Nucleus accumbens (tissue), 56 donors: ENCODE measurements at places on chromosomes 11 and 22.

- DNase-seq = no peak
Measured at GRCh38 chr22:28670756-28671155, 8.9 kb downstream of the TTC28 start.

GRCh38 chr22:37747080-37747714 is 50.3 kb downstream of the TRIOBP start:
- no peak for DNase-seq

- DNase-seq = no peak
Measured at GRCh38 chr11:61095021-61095420, 7.3 kb upstream of the CD5 start.

DNA sequence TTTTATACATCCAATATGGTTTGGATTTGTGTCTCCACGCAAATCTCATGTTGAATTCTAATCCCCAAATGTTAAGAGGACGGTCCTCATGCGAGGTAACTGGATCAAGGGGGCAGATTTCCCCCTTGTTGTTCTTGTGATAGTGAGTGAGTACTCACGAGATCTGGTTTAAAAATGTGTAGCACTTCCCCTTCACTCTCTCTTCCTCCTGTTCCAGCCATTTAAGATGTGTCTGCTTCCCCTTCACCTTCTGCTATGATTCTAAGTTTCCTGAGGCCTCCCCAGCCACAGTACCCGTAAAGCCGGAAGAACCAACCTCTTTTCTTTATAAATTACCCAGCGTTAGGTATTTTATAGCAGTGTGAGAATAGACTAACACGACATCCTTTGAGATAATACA is 98.6 kb downstream of the TTC28 start:
- no peak for DNase-seq
